Kidney (tissue), 22 donors: ENCODE measurements at places on chromosomes 16 and 17. TPM values are rescaled to one million over a fixed set of nuclear protein-coding genes. Genes with fewer than 3 reads are reported as not detected.

DNA sequence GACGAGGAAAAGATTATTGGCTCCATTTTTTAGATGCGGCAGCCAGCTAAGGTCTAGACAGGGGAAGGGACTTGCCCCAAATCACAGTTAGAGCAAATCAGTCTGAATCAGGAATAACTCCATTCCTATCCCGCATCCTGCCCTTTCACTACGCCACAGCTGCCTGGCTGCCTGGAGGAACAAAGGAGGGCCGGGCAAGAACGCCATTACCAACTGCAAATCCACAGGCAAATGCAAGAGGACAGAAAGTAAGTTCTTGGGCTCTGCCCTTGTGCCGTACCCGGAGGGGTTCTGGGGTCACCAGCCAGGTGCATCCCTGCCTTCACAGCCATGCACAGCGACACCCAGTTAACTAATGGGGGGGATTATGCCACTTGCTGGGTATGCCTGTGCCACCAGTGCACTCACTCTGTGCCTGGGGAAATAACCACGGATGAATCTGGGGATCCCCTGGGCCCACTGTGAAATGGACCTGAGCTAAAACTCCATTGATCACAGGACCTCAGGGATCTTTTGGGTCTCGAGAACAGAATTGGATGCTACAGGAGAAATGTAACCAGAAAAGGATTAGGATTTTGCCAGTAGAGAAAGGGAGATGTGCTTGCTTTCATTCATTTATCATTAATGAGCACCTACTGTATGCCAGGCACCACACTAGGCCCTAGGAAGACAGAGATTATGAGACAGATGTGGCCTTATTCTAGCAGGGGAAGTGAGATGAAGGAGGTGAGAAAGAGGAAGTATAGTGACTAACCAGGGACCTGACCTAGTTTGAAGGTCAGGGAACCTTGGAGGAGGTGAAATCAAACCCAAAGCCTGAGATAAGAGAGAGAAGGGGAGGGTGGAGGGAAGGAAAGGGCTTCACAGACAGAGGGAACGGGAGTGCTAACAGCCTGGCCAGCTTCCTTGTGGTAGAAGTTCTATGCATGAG lies 17.7 kb downstream of the BCL7C start:
- H3K36me3 ChIP-seq: no peaks in the 10 kb centered on the region
- peaks cover 12% of the 10 kb centered on the region for H3K4me1 ChIP-seq
- H3K27ac ChIP-seq: peak overlapping the region; percentile 95
- no peaks in the 10 kb centered on the region for H3K27me3 ChIP-seq

Gene PLXDC1
- total RNA-seq: 11.1 TPM

DNA sequence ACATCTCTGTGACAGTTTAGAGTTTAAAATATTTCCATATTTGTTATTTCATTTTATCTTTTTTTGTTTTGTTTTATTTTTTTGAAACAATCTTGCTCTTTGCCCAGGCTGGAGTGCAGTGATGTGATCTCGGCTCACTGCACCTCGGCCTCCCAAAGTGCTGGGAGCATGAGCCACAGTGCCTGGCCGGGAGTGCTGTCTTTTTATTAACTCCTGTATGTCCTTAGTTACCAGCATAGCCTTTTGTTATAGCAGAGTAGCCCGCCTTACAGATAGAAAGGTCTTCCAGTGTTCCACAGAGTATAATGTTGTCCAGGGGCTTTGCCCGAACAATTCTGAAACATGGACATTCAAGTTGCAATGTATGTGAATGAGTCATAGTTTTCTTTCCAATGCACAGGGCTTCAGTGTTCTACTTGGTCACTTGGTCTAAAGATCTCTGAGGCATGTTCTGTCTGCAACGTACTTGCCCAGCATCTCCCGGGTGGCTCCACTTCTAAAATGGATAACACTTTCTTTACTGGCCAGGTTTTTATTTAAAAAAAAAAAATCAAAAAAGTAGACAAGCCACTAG lies 125.6 kb downstream of the KCNJ18 start:
- DNase-seq: no peak
- H3K27ac ChIP-seq: no peak overlapping the region
- no peak overlapping the region for H3K4me3 ChIP-seq
- no peaks in the 10 kb centered on the region for H3K4me1 ChIP-seq
- no peaks in the 10 kb centered on the region for H3K36me3 ChIP-seq

DNA sequence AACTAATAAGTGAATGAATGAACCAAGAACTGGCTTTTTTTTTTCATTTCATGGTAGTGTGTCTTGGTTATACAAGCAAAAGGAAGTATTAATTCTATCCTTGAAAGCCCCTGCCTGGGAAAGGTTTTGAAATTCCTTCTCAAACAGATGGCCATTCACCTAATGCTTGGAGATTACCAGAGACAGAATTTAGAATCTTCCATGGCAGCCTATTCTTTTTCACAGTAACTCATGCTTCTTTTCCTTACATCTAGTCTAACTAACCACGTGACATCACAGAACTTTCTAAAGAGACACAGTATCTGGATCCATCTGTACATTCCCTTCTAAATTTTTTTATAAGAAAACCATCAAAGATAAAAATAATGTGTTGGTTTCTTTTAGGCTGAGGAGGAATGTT lies 151.6 kb downstream of the FTO start:
- no peak for DNase-seq
- no peaks in the 10 kb centered on the region for H3K4me1 ChIP-seq
- peaks cover 2% of the 10 kb centered on the region for H3K36me3 ChIP-seq
- H3K4me3 ChIP-seq: no peak overlapping the region
- H3K27ac ChIP-seq: no peak overlapping the region

- no peaks in the 10 kb centered on the region for H3K27me3 ChIP-seq
- H3K36me3 ChIP-seq: peaks cover 30% of the 10 kb centered on the region
- H3K4me3 ChIP-seq: peak overlapping the region; percentile 83
- H3K27ac ChIP-seq: no peak overlapping the region
Measured at GRCh38 chr17:4945944-4946280, 2.4 kb downstream of the PFN1 start.

DNA sequence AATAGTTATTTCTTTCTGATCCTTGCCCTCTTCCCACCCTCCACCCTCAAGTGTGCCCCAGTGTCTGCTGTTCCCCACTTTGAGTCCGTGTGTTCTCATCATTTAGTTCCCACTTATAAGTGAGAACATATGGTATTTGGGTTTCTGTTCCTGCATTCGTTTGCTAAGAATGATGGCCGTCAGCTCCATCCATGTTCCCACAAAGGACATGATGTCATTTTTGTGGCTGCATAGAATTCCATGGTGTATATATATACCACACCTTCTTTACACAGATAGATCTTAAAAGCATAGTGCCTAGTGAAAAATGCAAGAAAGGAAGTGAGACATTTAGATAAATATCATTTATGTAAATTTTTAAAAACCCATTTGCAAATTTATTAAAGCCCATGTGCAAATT lies 33.1 kb downstream of the HS3ST2 start:
- no peak overlapping the region for H3K27ac ChIP-seq
- DNase-seq: no peak
- H3K4me1 ChIP-seq: no peaks in the 10 kb centered on the region
- no peak overlapping the region for H3K4me3 ChIP-seq
- H3K36me3 ChIP-seq: no peaks in the 10 kb centered on the region

Gene PMP22
- 73.6 TPM for total RNA-seq

DNA sequence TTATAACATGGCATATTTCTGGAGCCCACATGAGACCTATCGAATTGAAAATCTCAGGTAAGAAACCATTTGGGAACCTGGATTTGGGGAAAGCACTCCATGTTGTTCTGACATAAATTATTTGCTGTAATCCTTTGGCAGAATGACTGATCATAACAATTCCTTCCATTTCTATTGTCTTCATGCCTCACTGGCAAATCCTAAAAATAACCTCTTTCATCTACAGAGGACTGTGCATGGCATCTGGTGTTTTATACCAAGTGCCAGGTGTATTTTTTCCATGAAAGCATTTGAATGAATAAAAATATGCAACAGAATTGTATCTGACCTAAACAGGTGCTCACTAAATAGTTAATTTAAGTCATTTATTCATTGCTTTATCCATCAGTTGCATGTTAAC lies 33.7 kb upstream of the COQ7 start:
- H3K4me1 ChIP-seq: no peaks in the 10 kb centered on the region
- H3K27me3 ChIP-seq: no peaks in the 10 kb centered on the region
- no peak for DNase-seq

DNA sequence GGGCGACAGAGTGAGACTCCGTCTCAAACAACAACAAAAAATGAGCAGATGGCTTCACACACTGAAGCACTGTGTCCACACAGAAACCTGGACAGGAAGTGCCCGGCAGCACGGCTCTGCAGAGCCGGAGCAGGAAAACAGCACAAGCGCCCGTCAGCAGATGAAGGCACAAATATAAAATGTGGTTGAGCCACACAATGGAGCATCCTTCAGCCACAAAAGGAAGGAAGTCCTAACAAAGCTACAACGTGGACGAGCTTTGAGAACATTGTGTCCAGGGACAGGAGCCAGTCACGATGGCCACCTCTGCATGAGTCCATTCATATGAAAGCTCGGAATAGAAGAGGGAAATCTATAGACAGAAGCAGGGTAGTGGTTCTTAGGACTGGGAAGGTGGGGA lies 15.7 kb downstream of the RHBDF2 start:
- H3K27me3 ChIP-seq: no peaks in the 10 kb centered on the region
- no peak overlapping the region for H3K27ac ChIP-seq
- no peaks in the 10 kb centered on the region for H3K4me1 ChIP-seq
- H3K4me3 ChIP-seq: no peak overlapping the region
- no peaks in the 10 kb centered on the region for H3K36me3 ChIP-seq
- no peak for DNase-seq

Gene PIK3R6
- total RNA-seq: 2.3 TPM

DNA sequence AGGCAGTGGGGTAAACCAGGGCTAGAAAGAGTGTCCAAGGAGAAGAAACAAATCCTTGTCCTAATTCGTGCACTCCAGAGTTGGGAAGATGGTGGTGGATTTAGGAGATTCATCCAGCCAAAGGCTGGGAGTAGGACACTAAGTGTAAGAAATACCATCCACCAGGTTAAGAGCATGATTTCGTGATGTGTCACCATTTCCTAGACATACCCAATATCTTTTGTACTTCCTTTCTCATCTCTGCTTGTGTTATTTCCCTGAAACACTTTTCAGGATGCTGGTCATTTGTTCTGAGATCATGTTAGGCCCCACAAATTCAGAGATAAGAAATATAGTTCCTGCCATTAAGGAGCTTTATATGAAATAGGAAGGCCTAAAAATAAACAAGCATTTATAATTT lies 106.3 kb upstream of the HLF start:
- H3K4me1 ChIP-seq: peaks cover 7% of the 10 kb centered on the region
- H3K27ac ChIP-seq: no peak overlapping the region
- H3K27me3 ChIP-seq: no peaks in the 10 kb centered on the region
- no peaks in the 10 kb centered on the region for H3K36me3 ChIP-seq
- DNase-seq: no peak
- H3K4me3 ChIP-seq: no peak overlapping the region

DNA sequence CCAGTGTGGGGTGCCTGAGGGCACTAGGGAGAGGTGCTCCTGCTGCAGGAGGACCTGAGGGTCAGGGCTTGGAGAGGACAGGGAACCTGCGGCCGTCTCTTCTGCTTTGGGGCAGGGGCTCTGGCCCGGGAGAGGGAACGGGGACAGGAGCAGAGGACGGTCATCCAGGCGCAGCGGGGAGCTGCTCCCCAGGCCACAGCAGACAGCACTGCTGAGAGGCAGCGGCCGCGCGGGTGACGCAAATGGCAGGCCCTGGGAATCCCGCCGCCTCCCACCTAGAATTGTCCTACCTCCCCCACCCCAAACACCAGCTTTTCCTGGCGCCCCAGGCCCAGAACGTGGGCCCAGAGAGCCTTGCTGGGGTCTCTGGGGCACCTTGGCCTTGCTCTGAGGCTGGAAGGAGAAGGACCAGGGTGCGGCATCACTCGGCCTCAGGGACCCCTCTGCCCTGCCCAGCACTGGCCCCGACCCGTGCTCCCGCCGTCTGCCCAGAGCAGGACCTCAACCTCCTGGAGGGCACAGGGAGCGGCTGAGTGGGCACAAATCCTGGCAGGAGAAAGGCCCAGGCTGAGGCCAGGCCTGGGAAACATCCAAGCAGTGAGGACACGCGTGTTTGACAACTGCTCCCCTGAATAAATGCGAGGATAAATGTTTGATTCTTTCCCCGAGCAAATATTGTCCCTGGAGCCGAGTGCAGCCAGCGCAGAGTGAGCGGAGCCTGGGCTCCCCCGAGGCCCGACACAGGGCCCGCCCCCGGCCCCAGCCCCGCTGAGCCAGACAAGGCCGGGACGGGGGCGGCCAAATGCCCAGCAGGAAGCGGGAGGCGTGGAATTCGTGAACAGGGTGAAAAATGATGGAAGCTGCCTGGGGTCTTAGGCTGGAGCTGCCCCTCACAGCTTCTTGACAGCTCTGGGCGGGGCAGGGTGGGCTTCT lies 8.5 kb downstream of the SSTR5 start:
- no peaks in the 10 kb centered on the region for H3K36me3 ChIP-seq
- H3K27me3 ChIP-seq: no peaks in the 10 kb centered on the region
- H3K27ac ChIP-seq: no peak overlapping the region
- H3K4me1 ChIP-seq: no peaks in the 10 kb centered on the region
- DNase-seq: no peak

Gene GNG13
- total RNA-seq: not detected

Gene STAT5B
- 68.0 TPM for total RNA-seq

- peak; percentile 88 for DNase-seq
- peaks cover 13% of the 10 kb centered on the region for H3K4me1 ChIP-seq
- H3K36me3 ChIP-seq: no peaks in the 10 kb centered on the region
- H3K27ac ChIP-seq: no peak overlapping the region
- H3K4me3 ChIP-seq: no peak overlapping the region
- H3K27me3 ChIP-seq: no peaks in the 10 kb centered on the region
Measured at GRCh38 chr16:69839798-69840409, 77.8 kb downstream of the WWP2 start.

- no peak overlapping the region for H3K4me3 ChIP-seq
- H3K36me3 ChIP-seq: no peaks in the 10 kb centered on the region
- H3K27ac ChIP-seq: no peak overlapping the region
- no peaks in the 10 kb centered on the region for H3K27me3 ChIP-seq
Measured at GRCh38 chr16:12553191-12553590, 250.5 kb downstream of the CPPED1 start.

- H3K27me3 ChIP-seq: no peaks in the 10 kb centered on the region
- no peak overlapping the region for H3K27ac ChIP-seq
- H3K4me1 ChIP-seq: no peaks in the 10 kb centered on the region
- DNase-seq: no peak
Measured at GRCh38 chr16:9365370-9365728, 273.9 kb downstream of the HAPSTR1 start.

Gene TMEM98
- total RNA-seq: 57.1 TPM

GRCh38 chr17:146983-147761 lies 9.8 kb downstream of the SCGB1C2 start:
- no peaks in the 10 kb centered on the region for H3K36me3 ChIP-seq
- H3K27me3 ChIP-seq: no peaks in the 10 kb centered on the region
- no peak overlapping the region for H3K4me3 ChIP-seq
- DNase-seq: no peak

Gene ZDHHC7
- 54.4 TPM for total RNA-seq

DNA sequence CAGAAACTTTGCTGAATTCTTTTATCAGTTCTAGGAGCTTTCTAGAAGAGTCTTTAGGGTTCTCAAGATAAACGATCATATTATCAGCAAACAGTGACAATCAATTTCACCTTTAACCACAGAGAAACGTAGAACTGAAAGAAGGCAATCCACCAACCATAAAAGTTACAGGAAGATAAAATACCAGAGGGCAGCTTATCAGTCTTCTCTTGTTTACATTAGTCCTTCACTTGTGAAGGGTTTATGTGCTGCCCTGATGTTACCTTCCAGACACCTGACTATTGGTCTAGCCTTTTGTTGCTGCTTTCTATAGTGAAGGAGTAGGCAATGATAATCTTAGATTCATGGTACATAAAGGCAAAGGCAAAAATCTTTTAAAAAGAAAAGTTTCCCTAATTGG lies 73.2 kb upstream of the EFCAB3 start:
- no peaks in the 10 kb centered on the region for H3K4me1 ChIP-seq
- no peak for DNase-seq
- H3K27ac ChIP-seq: no peak overlapping the region
- no peaks in the 10 kb centered on the region for H3K27me3 ChIP-seq

Gene KRT40
- total RNA-seq: not detected
